ENCODE measurements at places on chromosomes 7 and 10.

- DNase-seq, result no peak
Measured at GRCh38 chr10:78762086-78762630, 306.6 kb upstream of the ZMIZ1 start.

- DNase-seq, result no peak
Measured at GRCh38 chr7:100371561-100372171, 1.6 kb upstream of the PILRA start.

- no peak for DNase-seq
Measured at GRCh38 chr7:140698477-140698876, 2.0 kb downstream of the NDUFB2 start.

DNA sequence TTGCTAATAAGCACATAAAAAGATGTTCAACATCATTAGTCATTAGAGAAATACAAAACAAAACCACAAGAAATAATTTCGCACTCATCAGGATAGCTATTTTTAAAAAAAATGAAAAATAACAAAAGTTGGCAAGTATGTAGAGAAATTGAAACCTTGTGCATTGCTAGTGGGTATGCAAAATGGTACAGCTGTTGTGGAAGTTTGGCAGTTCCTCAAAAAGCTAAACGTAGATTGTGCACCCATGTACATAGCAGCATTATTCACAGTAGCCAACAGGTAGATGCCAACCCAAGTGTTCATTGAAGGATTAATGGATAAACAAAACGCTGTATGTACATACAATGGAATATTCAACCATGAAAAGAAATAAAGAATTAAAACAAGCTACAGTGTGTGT is 35.3 kb upstream of the STARD3NL start:
- no peak for DNase-seq

DNA sequence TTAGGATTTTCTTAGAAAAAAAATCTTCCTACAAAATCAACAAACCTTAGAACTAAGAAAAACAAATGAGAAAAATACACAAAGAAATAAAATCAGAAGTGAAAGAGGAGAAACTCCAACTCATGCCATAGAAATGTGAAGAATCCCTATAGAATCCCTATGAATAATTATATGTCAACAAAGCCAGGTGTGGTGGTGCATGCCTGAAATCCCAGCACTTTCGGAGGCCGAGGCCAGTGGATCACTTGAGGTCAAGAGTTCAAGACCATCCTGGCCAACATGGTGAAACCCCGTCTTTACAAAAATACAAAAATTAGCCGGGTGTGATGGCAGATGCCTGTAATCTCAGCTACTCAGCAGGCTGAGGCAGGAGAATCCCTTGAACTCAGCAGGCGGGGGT is 27.1 kb downstream of the ACSM6 start:
- no peak for DNase-seq

DNA sequence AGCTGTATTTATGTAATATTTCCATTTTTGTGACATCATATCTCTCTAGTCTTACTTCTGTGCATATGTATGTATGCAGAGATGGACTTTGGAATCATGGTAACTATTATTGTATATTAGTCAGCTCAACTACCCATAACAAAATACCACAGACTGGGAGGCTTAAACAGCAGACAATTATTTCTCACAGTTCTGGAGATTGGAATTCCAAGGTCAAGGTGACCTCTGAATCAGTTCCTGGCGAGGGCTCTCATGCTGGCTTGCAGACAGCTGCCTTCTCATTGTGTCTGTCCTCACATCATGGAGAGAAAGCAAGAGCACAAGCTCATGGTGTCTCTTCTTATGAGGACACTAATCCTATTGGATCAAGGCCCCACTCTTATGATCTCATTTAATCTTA is 79.1 kb downstream of the RAMP3 start:
- no peak for DNase-seq

DNA sequence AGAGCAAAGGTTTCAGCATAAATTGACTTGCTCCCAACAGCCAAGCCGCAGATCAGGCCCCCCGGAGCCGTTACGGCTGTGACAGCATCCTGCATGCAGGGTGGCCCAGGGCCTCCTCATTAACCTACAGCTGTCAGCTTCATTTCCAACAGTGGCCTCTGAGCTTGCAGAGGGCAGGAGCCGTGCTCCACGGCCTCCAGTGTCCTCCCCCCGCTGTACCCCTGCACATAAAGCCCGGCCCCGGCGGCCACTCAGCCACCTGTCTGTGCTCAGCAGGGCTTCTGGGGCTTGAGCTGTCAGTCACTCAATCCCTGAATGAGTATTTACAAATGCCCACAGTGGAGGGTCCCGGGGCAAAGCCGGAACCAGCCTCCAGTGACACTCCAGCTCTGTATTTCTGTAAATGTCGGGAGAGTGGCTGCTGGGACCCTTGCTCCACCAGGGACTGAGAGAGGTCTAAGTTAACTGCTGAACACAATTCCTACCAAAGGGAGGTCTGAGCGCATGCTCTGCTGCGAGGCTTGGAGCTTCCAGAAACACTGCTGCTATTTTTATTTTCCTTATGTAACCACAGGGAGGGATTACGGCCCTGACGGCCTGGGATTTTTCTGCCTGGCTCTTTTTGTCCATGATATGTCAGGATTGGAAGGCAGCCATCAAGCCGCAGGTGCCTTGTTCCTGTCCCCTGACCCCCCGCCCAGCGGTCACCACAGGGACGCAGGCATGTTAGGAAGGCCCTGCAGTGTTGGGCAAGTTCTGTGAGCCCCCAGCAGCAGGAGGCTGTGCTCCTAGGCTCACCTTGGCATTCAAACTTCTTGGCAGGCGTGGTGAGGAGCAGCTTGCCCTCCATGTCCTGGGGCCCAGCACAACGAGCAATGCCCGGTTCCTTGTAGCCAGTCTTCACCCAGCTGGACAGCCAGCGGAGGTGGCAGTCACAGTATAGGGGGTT is 165.0 kb downstream of the SLIT1 start:
- no peak for DNase-seq

DNA sequence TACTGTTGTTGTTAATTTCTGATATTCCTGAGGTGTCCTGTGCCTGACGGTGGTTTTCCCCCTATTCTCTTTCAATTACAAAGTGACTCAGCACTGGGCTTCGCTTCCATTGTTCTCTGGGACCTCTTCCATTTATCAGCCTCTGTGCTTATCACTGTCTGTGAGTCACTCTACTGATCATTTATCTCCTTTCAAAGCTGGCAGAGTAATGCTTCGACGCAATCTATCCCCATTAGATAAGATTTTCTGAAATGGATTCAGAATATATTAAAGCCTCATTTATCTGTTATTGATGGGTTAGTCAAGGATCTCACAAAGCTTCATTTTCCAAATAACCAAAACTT is 679.2 kb downstream of the SDK1 start:
- DNase-seq, result no peak

DNA sequence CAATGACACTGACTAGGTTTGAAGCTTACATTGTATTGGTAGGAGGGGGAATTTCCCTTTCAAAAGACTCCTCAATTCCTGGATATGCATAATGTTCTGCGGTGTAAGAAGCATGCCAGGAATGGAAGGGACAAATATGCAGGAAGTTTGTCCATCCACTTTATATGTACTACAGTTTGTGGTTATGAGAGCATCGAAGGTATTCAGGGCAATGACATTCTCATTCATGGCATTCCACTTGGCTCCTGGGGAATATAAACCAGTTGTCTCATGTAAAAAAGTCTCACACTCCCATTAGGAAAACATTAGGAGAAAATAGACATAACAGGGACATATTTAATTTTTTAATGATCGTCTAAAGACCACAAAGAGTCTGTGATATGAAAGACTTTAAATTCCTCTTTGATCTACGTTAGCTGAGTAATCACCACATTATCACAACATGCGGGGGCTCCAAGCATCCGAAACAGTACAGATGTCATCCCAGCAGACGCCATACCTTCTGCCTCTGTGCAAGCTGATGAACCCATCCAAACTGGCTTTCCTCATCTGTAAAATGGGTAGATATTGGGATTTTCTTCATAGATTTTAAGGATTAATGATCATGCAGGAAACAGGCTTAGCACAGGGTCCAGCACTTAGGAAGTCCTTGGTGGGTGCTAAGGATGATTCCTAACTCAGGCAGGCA is 675.3 kb downstream of the INHBA start:
- peak; percentile 98 for DNase-seq

DNA sequence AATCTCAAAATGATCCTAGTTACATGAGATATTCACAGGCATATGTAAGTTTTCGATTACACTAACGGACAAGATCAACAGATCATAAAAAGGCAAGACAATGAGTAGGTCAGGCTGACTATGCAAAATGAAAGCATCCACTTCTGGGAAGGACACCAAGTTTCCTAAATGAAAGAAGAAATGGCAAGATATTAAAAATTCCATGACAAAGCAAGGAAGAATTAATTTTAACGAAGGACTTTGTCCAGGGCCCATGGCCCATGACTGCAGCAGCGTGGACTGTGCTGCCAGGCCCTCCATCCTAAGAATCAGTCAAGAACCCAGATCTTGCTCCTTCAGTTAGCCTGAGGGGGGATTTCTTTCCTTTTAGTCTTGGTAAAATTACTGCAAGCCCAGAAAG is 182.4 kb upstream of the FRMD4A start:
- no peak for DNase-seq

DNA sequence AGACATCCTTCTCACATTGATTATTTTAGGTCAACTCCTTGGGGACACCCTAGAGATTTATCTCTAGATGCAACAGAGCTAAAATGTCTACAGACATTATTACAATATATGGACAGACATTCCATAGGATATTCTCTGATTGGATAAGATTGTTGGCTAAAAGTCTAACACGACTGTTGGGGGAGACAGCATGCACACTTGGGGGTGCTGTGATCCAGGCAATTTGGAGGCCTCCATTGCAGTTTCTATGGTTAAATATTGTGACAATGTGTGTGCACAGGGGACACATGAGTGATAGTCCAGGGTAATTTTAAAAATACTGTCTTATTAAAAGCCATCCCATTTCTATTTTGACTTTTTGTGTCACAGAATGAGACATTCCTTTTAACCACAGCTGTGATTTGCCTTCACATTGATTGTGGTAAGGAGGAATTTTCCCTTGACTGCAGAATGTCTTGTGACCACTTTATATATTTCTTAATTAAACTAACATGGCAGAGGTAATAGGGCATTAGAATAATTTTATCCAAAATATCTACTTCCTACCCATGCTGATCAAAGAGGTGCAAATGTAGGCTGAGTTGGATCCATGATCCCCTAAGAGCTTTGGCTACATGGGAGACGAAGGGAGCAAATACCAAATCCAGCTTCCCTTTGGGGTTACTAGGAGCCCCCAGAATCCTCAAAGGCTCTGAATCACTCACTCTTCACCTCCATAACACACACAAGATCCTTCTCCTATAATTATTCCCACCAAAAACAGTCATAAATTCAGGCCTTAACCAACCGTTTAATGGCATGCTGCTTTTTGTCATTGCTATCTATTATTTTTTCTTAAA is 7.3 kb downstream of the TFPI2 start:
- no peak for DNase-seq

- DNase-seq, result no peak
Measured at GRCh38 chr10:35598379-35598778, 6.8 kb upstream of the GJD4 start.

- no peak for DNase-seq
Measured at GRCh38 chr7:134485203-134485602, 26.3 kb upstream of the AKR1B1 start.

GRCh38 chr7:43879477-43879876 is 10.2 kb upstream of the MRPS24 start:
- DNase-seq, result peak; percentile 49

DNA sequence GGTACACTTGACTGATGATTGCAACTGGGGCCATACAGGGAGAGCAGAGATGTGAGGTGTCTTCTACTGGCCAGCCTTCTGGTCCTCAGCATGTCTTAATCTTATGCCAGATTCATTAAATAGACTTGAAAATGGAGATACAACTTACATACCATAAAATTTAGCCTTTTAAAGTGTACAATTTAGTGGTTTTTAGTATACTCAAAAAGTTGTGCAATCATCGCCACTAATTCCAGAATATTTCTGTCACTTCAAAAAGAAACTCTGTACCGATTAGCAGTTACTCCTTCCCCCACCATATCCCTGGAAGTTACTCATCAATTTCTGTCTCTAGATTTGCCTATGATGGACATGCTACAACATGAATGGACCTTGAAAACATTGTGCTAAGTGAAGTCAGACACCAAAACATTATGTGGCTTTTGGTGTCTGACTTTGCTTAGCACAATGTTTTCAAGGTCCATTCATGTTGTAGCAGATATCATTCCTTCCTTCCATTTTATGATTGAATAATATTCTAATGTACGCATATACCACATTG is 53.0 kb downstream of the SH2D4B start:
- no peak for DNase-seq

GRCh38 chr10:100775871-100776270 is 30.5 kb downstream of the PAX2 start:
- DNase-seq, result no peak

DNA sequence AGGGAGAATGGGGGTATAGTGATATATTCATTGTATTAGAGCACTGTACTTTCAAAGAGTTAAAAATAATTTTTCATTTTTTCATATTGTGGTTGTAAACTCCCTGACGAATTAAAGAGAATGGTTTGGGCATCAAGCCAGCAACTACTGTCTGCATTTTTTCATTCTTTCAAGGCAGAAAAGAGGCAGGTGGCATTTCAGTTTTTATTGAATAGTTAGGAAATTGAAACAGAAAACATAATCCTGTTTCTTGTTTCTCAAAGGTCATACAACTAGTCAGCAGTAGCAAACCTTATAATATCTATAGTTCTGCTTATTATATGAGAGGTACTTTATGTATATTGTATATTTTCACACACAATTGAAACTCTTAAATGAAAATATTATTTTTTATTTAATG is 303.9 kb upstream of the KCND2 start:
- no peak for DNase-seq

- DNase-seq, result no peak
Measured at GRCh38 chr7:158602905-158603772, 15.5 kb upstream of the PTPRN2 start.

- DNase-seq, result no peak
Measured at GRCh38 chr7:55520426-55521140, 51.7 kb downstream of the VOPP1 start.

GRCh38 chr10:26944261-26944882 is 83.6 kb upstream of the ABI1 start:
- DNase-seq, result no peak

- DNase-seq, result no peak
Measured at GRCh38 chr10:13536674-13537366, 8.0 kb upstream of the BEND7 start.

DNA sequence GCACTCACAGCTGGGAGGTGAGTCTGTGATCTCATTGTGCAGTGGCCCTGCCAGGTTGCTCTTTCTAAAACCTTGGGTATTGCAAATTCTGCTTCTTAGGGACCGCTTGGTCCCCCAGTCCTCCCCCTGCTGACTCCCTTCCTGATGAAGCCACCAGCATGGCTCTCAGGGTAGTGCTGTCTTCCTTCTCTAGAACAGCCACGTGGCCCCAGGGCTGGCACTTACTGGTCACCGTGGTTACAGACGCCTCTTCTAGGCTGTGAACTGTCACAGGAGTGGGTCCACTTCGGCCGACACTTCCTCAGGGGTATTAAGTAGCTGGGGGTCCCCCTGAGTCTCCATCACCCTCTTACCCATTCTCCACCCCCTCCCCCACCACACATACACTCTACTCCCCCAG is 2.7 kb upstream of the HTRA1 start:
- DNase-seq, result no peak

Data from HS-5 (cell line).